ENCODE measurements at places on chromosomes 5 and 9. TPM values are rescaled to one million over a fixed set of nuclear protein-coding genes. Genes with fewer than 3 reads are reported as not detected.
A peak's percentile ranks its signal among the peaks of the same experiment; 100 is the strongest.

DNA sequence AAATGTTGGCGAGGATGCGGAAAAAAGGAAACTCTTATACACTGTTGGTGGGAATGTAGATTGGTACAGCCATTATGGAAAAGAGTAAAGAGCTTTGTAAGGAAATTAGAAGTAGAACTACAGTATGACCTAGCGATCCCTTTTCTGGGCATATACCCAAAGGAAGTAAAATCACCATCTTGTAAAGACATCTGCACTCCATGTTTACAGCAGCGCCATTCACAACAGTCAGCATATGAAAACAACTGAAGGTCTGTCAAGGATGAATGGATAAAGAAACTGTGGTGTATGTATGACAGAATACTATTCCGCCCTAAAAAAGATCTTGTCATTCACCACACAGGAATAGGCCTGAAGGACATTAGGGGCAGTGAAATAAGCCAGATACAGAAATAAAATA lies 27.7 kb upstream of the SLC25A51 start:
- H3K4me1 ChIP-seq: no peaks in the 10 kb centered on the region
- DNase-seq: no peak
- H3K36me3 ChIP-seq: peaks cover 28% of the 10 kb centered on the region
- no peak overlapping the region for H3K4me3 ChIP-seq
- no peaks in the 10 kb centered on the region for H3K27me3 ChIP-seq

- no peak overlapping the region for H3K27ac ChIP-seq
- H3K36me3 ChIP-seq: no peaks in the 10 kb centered on the region
- no peaks in the 10 kb centered on the region for H3K27me3 ChIP-seq
- no peak overlapping the region for H3K4me3 ChIP-seq
- no peak for DNase-seq
- H3K4me1 ChIP-seq: peaks cover 12% of the 10 kb centered on the region
These were observed 18.3 kb upstream of the F2R start for GRCh38 chr5:76697670-76698069.

Gene JMY
- 15.8 TPM for total RNA-seq

Gene GPBP1
- total RNA-seq: 45.5 TPM

DNA sequence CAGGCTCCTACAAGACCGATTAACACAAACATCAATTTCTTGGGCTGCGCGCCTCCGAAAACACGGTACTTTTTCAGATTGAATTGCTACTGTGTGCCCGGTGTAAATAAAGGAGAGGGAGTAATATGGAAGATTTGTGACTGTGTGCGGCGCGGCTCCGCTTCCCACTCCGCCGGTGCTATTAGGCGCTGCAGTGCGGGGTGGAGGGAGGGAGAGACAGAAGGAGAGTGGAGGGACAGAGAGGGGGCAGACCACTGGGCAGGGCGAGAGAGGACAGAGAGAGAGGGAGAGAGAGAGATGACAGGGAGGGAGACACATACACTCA lies 24.7 kb upstream of the RNU6ATAC start:
- peaks cover 7% of the 10 kb centered on the region for H3K4me1 ChIP-seq
- no peak overlapping the region for H3K27ac ChIP-seq
- no peak overlapping the region for H3K4me3 ChIP-seq
- H3K36me3 ChIP-seq: no peaks in the 10 kb centered on the region

- H3K27me3 ChIP-seq: no peaks in the 10 kb centered on the region
- no peaks in the 10 kb centered on the region for H3K36me3 ChIP-seq
- no peak for DNase-seq
- peaks cover 14% of the 10 kb centered on the region for H3K4me1 ChIP-seq
These were observed 36.8 kb downstream of the ROPN1L start for GRCh38 chr5:10478436-10478835.

GRCh38 chr9:94697972-94698581 lies 28.4 kb upstream of the AOPEP start:
- no peak overlapping the region for H3K4me3 ChIP-seq
- DNase-seq: no peak
- H3K27me3 ChIP-seq: no peaks in the 10 kb centered on the region
- no peaks in the 10 kb centered on the region for H3K36me3 ChIP-seq
- peaks cover 5% of the 10 kb centered on the region for H3K4me1 ChIP-seq

- no peak overlapping the region for H3K27ac ChIP-seq
- H3K27me3 ChIP-seq: no peaks in the 10 kb centered on the region
- no peak for DNase-seq
- no peaks in the 10 kb centered on the region for H3K4me1 ChIP-seq
- no peaks in the 10 kb centered on the region for H3K36me3 ChIP-seq
These were observed 53.3 kb downstream of the PDE4D start for GRCh38 chr5:59840200-59840601.

Gene BTNL8
- not detected for total RNA-seq

GRCh38 chr5:33696411-33696810 lies 195.4 kb downstream of the ADAMTS12 start:
- H3K4me3 ChIP-seq: no peak overlapping the region
- H3K36me3 ChIP-seq: no peaks in the 10 kb centered on the region
- DNase-seq: no peak
- no peak overlapping the region for H3K27ac ChIP-seq

GRCh38 chr5:139178935-139179334 lies 19.2 kb downstream of the SIL1 start:
- H3K36me3 ChIP-seq: no peaks in the 10 kb centered on the region
- peak overlapping the region; percentile 72 for H3K27ac ChIP-seq
- DNase-seq: no peak
- no peak overlapping the region for H3K4me3 ChIP-seq

Gene IFNK
- not detected for total RNA-seq

Gene GFI1B
- not detected for total RNA-seq

- no peak for DNase-seq
- no peaks in the 10 kb centered on the region for H3K36me3 ChIP-seq
- no peaks in the 10 kb centered on the region for H3K27me3 ChIP-seq
- H3K4me3 ChIP-seq: no peak overlapping the region
- H3K4me1 ChIP-seq: peaks cover 9% of the 10 kb centered on the region
- H3K27ac ChIP-seq: no peak overlapping the region
These were observed 103.9 kb downstream of the LHFPL2 start for GRCh38 chr5:78544561-78545201.

DNA sequence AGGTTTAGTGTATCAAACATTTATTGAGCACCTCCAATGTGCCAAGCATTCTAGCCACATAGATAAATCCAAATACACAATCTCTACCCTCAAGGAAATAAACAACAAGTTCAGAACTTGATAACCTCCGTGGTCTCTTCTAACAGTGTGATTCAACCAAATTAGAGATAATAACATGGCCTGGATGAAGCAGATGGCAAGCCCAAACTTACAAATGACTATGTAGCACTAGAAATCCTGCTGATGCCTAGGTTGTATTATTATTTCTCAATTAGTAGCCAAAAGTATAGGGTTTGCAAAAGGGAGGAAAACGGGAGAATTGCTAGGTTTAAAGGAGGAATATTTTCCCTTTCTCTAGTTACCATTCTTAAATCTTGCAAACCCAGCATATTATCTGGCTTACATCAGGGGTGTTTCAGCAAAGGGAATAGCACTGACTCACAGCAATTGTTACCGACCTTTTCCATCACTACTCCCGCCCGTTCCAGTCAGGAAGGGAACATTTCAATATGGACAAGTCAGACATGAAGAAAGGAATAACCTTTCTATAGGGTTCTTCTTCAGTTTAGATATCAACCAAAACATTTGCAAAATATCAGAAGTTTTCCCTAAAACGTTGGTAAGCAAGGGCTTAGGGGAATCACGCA lies 2.3 kb downstream of the DPYSL3 start:
- DNase-seq: no peak
- H3K4me1 ChIP-seq: peaks cover 47% of the 10 kb centered on the region
- H3K27me3 ChIP-seq: no peaks in the 10 kb centered on the region
- peak overlapping the region; percentile 84 for H3K4me3 ChIP-seq

Gene PLAC8L1
- not detected for total RNA-seq

DNA sequence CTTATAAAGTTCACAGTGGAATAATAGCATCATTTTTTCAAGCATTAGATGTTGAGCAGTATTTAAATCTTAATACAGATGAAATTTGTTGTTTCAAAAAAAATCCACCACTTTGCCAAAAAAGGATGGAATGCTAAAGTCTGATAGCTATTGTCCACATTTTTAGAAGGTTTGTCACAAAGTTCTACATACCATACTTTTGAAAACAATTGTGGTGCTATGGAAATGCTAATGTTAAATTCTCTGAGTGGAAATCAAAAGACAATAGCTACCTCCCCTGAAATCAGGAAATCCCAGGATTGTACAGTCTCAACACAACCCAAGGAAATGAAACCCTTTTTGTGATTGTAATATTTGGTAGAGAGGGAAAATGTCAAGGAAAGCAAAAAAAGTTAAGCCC lies 19.3 kb upstream of the GRAMD2B start:
- H3K4me3 ChIP-seq: no peak overlapping the region
- no peak overlapping the region for H3K27ac ChIP-seq
- DNase-seq: no peak
- no peaks in the 10 kb centered on the region for H3K27me3 ChIP-seq
- H3K4me1 ChIP-seq: no peaks in the 10 kb centered on the region
- no peaks in the 10 kb centered on the region for H3K36me3 ChIP-seq

GRCh38 chr5:149656576-149657182 lies 73.4 kb upstream of the PPARGC1B start:
- H3K4me1 ChIP-seq: no peaks in the 10 kb centered on the region
- DNase-seq: no peak
- H3K36me3 ChIP-seq: no peaks in the 10 kb centered on the region
- no peaks in the 10 kb centered on the region for H3K27me3 ChIP-seq
- no peak overlapping the region for H3K4me3 ChIP-seq

GRCh38 chr5:136769093-136769492 lies 403.7 kb upstream of the TRPC7 start:
- no peak overlapping the region for H3K27ac ChIP-seq
- no peaks in the 10 kb centered on the region for H3K4me1 ChIP-seq
- no peaks in the 10 kb centered on the region for H3K27me3 ChIP-seq
- no peaks in the 10 kb centered on the region for H3K36me3 ChIP-seq
- no peak overlapping the region for H3K4me3 ChIP-seq
- no peak for DNase-seq

Gene PCSK1
- 0.19 TPM for total RNA-seq

GRCh38 chr9:108874058-108874788 lies 12.2 kb downstream of the ACTL7A start:
- H3K4me1 ChIP-seq: no peaks in the 10 kb centered on the region
- peaks cover 28% of the 10 kb centered on the region for H3K36me3 ChIP-seq
- DNase-seq: no peak
- H3K27me3 ChIP-seq: no peaks in the 10 kb centered on the region

DNA sequence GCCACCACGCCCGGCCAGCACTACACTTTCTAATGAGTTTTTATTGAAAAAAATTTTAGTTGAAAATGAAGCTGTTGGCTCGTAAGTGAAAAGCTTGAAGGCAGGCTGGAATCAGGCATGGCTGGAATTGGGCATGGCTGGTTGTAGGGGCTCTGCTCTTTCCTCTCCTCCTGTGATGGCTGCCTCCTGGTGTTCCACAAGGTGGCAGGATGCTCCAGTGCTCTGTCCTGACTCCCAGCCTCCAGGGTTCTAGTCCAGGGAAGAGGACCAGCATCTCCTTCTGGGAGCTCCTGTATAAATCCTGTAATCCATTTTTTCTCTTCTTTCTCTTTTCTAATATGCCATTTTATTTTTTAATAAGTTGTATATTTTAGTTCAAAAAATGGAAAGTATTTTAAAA lies 57.2 kb upstream of the DHFR start:
- H3K27ac ChIP-seq: no peak overlapping the region
- H3K36me3 ChIP-seq: no peaks in the 10 kb centered on the region
- H3K4me3 ChIP-seq: no peak overlapping the region
- H3K27me3 ChIP-seq: no peaks in the 10 kb centered on the region

DNA sequence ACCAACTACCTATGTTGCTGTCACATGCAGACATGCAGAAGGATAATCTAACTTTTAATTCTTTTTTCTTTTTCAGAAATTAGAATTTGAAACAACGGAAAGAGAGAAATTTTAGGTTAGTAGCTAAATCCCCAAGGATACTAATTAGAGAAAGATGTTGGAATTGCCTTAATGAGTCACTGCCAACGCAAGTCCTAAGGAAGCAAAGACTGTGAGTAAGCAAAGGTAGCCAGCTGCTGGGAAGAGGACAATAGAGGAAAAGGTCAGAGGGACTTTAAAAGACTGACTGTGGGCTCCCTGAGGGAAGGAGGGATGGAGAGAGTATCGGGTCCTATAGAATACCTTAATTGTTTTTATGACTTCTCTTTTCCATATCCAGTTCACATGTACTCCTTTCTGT lies 461.9 kb upstream of the PAPPA start:
- no peaks in the 10 kb centered on the region for H3K36me3 ChIP-seq
- H3K27ac ChIP-seq: no peak overlapping the region
- no peak overlapping the region for H3K4me3 ChIP-seq
- H3K27me3 ChIP-seq: no peaks in the 10 kb centered on the region
- no peak for DNase-seq
- H3K4me1 ChIP-seq: no peaks in the 10 kb centered on the region

- peaks cover 11% of the 10 kb centered on the region for H3K4me1 ChIP-seq
- no peaks in the 10 kb centered on the region for H3K36me3 ChIP-seq
- H3K4me3 ChIP-seq: no peak overlapping the region
- no peak for DNase-seq
- H3K27me3 ChIP-seq: no peaks in the 10 kb centered on the region
These were observed 365.3 kb downstream of the BNC2 start for GRCh38 chr9:16505199-16505598.

DNA sequence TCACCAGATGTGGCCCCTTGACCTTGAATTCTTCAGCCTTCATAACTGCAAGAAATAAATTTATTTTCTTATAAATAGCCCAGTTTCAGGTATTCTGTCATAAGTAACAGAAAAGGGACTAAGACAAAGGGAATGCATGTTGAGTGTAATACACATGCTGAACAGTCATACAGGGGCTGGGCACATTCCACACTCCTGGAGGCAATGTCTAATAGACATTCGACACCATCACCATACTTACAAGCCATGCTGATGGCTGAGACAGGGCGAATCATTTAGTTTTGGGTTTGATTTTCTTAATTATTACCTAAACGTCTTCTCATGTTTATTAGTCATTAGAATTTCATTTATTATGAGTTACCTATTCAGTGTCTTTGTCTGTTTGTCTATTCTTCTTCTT lies 68.5 kb downstream of the TENT4A start:
- no peak for DNase-seq
- H3K36me3 ChIP-seq: no peaks in the 10 kb centered on the region
- H3K4me3 ChIP-seq: no peak overlapping the region

DNA sequence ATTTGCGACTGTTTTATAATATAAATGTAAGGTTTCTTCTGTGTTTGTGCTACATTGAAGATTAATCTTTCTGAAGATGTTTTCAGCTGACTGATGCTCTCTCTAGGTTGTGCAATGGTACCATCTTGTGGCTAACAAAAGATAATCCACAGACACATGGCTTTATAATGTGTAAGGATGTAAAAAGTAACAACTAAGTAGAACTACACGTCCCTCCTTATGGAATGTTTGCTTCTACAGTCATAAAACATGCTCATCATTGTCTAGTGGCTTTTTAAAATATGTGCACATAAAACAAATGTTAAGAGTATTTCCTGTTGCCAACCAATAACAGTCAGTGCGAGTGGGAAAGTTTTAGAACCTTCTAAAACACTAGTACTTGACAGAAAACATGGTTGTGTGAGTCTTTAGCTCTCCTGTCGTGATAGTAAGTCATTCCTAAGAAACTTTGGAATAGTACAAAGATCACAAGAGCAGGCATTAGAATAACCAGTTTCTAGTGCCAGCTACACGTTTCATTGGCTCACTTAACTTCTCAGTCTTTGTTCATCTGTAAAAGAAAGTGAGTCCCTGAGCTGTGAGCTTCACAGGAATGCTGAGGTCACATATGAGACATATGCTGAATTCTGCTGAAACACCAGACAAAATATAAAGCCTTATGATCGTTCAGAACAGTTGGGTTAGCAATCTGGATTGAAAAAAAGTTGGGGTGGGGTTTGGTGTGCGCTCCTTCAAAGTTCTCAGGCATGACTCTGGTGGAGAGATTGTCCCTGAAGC lies 75.7 kb upstream of the GLIS3 start:
- H3K4me3 ChIP-seq: no peak overlapping the region
- H3K4me1 ChIP-seq: no peaks in the 10 kb centered on the region
- no peaks in the 10 kb centered on the region for H3K27me3 ChIP-seq
- no peak for DNase-seq
- H3K27ac ChIP-seq: no peak overlapping the region

Gene GABRA6
- total RNA-seq: not detected
